ENCODE measurements at places on chromosomes 16 and 17.
A peak's percentile ranks its signal among the peaks of the same experiment; 100 is the strongest.

GRCh38 chr16:79312502-79312901 is 288.0 kb downstream of the MAF start:
- DNase-seq = no peak

GRCh38 chr17:78726513-78726912 is 55.6 kb downstream of the CYTH1 start:
- DNase-seq = no peak

DNA sequence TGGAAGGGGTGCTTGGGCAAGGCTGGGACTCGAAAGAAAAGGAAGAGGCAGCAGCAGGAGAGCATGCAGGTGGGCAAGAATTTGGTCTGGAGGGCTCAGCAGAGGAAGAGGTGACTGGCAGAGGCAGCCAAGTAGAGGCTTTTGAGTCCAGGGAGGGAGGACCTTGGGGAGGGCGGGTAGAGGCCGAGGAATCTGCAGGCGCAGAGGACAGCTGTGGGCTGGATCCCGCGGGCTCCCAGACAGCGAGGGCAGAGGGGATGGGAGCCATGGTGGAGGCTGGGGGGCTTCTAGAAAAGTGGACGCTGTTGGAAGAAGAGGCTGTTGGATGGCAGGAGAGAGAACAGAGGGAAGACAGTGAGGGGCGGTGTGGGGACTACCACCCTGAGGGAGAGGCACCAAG is 2.9 kb downstream of the APOBR start:
- no peak for DNase-seq

DNA sequence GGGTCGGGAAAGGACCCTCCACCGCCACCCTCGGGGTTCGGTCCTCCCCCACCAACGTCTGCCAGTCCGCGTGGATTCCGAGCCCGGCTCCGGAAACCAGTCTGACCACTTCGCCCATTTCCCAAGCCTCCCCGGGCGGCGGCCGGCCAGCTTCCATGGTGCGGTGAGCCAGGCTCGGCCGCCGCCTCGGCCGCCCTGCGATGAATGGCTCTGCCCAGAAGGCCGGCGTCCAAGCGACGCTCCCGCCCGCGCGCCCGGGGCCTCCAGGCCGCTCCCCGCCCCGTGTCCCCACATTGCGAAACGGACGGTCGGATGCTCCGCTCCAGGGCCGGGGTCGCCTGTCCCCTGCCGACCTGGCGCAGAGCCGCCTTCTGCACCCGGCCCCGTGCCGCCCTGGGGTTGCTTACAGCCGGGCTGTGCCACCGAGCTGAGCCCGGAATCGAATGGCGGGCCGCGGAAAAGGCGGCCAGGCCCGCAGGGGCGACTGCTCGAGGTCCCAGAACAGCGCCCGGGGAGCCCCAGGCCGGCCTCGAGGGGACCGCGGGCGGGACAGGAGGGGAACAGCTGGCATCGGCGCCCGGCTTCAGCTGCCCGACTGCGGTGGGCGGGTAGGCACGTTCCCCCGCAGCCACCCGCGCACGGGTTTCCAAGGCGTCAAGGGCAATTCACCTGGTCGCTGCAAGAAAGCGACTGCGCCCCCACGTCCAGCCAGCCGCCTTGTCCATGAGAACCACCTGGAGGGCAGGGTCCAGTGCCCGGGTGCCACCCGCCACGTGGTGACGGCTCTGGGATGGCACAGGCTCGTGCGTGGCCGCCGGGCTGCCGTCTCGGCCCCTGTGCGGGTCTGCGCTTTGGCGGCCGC is 18.3 kb upstream of the CBX8 start:
- DNase-seq = no peak

GRCh38 chr16:75256696-75257343 is 5.4 kb upstream of the BCAR1 start:
- peak; percentile 13 for DNase-seq

GRCh38 chr17:82648742-82649331 is 593 bp upstream of the WDR45B start:
- DNase-seq = no peak

DNA sequence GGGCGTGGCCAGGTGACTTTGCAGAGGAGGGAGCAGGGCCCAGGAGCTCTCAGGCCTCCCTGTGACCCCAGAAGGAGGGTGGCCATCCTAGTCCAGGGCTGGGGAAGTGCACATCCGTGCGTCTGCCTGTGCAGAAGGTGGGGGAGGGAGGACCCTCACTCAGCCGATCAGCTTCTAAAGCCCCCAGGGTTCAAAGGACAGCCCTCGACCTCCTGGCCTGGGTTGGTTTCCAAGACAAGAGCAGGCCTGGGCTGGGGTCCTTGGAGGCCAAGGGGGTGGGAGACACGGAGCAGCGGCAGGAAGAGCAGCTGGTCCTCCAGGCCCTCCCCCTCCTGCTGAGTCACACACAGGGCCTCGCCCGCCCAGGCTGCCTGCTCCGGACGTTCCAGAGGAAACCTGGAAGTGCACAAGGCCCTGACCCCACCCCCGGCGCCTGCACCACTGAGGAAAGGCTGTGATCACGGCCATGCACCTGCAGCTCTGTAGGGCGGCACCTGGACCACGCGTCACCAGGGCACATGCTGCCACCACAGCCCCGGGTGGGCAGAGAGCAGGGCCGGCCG is 67.1 kb upstream of the ZNF469 start:
- no peak for DNase-seq

DNA sequence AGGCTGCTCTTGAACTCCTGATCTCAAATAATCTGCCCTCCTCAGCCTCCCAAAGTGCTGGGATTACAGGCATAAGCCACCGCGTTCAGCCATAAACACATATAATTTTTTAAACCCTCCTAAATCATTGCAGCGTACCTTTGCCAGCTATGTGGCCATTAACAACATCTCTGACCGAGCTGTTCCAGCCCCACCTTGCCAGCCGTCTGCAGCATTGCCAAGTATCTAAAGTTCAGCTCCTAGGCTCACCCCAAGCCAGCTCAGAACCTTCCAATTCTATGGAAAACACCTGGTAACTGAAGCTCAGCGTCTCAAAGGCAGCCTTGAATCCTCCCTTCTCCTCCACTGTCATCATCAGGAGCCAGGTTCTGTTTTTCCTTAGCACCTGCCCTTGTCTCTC is 5.1 kb upstream of the MEIOB start:
- no peak for DNase-seq

DNA sequence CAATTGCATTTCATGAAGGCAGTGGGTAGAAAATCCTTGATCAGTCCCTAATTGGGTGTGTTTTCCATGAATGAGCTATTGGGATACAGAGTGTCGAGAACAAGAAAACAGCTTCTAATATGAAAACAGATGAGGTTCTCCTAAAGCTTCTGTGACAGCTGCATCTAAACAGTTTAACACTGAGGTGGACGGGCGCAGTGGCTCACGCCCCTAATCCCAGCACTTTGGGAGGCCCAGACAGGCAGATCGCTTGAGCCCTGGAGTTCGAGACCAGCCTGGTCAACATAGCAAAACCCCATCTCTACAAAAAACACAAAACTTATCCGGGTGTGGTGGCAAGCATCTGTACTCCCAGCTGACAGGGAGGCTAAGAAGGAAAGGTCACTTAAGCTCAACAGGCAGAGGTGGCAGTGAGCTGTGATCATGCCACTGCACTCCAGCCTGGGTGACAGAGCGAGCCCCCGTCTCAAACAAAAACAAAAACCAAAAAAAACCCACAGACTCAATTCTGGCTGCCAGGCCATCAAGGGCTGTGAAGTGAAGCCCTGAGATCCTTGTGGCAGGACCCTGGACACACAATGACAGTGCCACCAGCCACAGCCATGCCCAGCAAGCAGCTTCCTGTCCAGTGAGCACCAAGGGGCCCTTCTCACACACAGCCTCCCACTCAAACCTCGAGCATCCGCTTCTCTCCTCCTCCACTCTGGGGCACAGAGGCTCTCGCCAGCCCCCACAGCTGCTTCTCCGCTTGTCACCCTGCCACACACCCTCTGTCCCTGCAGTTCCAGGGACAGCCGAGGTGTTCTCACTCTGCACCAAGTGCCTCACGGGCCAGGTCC is 44.0 kb downstream of the ANKRD11 start:
- no peak for DNase-seq

DNA sequence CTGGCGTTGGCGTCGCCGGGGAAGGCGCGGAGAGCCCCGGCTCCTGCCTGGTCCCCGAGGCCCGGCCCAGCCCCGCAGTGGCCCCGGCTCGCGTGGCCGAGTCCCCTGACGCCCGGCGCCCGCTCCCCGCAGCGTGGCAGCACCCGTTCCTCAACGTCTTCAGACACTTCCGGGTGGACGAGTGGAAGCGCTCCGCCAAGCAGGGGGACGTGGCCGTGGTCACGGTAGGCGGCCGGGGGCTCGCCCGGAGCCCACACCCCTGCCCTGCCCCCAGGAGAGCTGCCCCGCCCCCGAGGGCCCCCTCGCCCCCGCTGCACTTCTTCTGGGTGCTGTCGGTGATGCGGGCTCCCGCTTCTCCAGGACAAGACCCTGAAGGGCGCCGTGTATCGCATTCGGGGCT is 466 bp downstream of the WDR90 start:
- DNase-seq = no peak

DNA sequence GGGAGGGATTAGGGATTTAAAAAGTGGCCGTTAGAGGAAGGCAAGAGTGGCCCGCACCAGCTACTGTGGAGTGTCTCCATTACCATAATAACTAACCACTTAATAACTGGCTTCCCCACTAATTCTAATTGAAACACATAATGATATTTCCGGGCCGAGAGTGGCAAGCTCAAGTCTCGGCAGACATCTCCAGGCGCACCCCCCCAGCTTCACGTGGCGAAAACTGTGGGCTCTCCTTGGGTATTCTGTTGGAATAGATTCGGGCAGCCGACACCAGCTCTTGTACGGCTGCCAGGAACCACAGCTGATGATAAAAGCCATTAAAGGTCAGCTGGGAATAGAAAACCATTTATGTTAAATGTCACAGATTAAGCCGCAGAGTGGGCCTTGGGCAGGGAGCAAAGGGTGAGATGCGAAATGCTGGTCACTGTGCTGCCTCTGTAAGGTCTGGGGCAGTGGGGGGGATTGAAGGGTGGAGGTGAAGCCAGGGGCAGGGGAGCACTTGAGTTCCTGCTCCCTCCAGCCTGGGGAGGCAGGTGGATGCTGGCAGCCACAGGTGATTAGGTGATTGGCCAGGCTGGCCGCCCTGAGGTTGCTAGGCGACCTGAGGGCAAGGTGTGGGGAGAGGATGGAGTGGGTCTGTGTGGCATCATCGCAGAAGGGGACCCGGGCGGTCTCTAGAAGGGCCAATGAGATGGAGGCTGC is 115.6 kb upstream of the SDK2 start:
- peak; percentile 99 for DNase-seq

- no peak for DNase-seq
Measured at GRCh38 chr16:57844416-57845030, 42.2 kb upstream of the KIFC3 start.

DNA sequence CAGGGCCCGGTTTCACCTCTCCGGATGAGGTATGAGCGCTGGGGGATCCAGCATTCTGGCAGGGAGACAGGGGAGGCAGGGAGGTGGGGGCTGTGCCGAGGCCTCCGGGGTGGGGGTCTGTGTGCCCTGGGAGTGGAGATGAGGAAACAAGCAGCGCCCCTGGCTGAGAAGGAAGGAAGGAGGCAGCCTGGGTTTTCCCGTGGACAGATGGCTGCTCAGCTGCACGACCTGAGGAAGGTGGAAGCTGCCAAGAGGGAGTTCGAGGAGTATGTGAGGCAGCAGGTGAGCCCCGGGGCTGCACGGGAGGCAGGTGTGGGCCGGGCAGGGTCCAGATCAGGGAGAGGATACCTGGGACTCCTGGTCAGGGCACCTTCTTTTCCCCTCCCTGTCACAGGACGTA is 4.3 kb downstream of the RNF112 start:
- no peak for DNase-seq

- no peak for DNase-seq
Measured at GRCh38 chr17:28641579-28641978, 3.4 kb downstream of the BLTP2 start.

DNA sequence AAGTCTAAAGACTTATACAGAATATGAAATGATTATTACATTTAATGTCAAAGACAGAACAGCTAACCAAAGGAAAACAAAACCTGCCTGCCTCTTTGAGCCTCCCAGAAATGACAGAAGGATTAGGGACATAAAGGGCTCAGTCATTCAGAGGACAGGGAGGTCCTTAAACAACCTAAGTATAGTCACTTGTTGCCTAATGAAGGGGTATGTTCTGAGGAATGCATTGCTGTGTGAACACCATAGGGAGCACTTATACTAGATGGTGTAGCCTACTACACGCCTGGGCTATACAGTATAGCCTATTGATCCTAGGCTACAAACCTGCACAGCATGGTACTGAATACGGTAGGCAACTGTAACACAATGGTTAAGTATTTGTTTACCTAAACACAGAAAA is 106.4 kb downstream of the PARN start:
- DNase-seq = no peak

DNA sequence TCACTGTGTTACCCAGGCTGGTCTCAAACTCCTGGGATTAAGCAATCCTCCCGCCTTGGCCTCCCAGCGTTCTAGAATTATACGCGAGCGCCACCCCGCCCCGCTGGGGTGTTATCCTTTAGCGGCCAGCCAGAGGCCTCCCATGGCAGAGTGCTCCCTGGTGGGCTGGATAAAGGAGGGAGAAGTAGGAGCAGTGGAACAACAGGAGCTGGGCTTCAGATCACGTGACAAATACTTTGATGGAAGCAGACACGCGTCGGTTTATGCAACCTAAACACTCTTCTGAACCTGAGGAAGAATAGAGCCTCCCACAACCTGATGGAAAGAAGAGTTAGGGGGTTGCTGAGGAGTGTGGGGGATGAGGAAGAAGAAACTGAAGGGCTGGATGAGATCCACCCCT is 2114.0 kb downstream of the TP53TG3F start:
- DNase-seq = no peak

- no peak for DNase-seq
Measured at GRCh38 chr16:69483611-69484010, 59.2 kb downstream of the CYB5B start.

DNA sequence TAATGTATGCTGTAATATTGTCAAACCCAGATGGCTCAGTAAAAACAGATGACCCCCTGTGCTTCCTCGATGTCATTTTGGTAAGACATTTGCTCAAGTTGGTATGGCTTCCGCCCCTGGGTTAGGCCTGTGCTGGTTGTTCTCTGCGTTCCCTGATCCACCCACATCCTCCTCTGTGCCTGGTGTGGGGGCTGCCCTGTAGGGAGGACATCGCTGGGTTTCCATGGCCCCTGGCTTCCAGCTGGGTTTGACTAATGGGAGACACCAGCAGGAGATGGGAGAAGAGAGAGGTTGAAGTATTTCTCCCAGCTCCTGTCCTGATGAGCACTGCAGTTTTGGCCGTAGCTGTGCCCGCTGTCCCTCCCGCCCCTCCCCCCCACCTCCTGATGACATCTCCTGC is 4.4 kb upstream of the MFAP4 start:
- no peak for DNase-seq

Measured in NCI-H510A treated with DMSO at 0.1 percent for 48 hours (cell line).